ENCODE measurements at places on chromosomes 16 and 17. TPM values are rescaled to one million over a fixed set of nuclear protein-coding genes. Genes with fewer than 3 reads are reported as not detected.

Gene TMIGD1
- not detected for total RNA-seq

GRCh38 chr16:78487471-78487870, 388.0 kb downstream of the WWOX start:
- H3K36me3 ChIP-seq, result no peaks in the 10 kb centered on the region
- DNase-seq, result no peak

GRCh38 chr16:78782572-78782971, 683.1 kb downstream of the WWOX start:
- DNase-seq, result no peak
- H3K27ac ChIP-seq, result no peak overlapping the region
- H3K27me3 ChIP-seq, result no peaks in the 10 kb centered on the region
- H3K4me3 ChIP-seq, result no peak overlapping the region

DNA sequence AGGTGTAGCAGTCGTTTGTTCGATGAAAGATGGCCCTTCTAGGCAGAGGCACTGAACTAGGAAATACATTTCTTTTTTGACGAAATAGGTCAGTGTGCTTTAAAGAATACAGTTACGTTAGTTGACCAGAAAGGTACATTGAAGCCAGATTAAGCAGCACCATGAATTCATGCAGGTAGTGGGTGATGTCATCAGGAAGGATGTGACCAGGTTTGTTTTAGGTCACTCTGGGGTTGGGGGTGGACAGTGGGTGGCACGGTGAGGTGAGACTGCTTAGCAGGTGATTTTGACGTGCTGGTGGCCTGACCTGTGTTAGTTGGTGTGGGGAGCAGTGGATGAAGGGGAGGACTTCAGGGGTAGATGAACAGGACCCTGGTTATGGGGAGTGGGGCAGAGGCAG, 3.6 kb downstream of the INO80E start:
- H3K36me3 ChIP-seq, result peaks cover 2% of the 10 kb centered on the region
- H3K27me3 ChIP-seq, result no peaks in the 10 kb centered on the region
- H3K27ac ChIP-seq, result no peak overlapping the region
- no peak overlapping the region for H3K4me3 ChIP-seq

- H3K36me3 ChIP-seq, result no peaks in the 10 kb centered on the region
- no peak for DNase-seq
- no peak overlapping the region for H3K4me3 ChIP-seq
- H3K4me1 ChIP-seq, result no peaks in the 10 kb centered on the region
- H3K27ac ChIP-seq, result no peak overlapping the region
- H3K27me3 ChIP-seq, result no peaks in the 10 kb centered on the region
Measured at GRCh38 chr16:55147396-55147795, 176.6 kb upstream of the IRX6 start.

DNA sequence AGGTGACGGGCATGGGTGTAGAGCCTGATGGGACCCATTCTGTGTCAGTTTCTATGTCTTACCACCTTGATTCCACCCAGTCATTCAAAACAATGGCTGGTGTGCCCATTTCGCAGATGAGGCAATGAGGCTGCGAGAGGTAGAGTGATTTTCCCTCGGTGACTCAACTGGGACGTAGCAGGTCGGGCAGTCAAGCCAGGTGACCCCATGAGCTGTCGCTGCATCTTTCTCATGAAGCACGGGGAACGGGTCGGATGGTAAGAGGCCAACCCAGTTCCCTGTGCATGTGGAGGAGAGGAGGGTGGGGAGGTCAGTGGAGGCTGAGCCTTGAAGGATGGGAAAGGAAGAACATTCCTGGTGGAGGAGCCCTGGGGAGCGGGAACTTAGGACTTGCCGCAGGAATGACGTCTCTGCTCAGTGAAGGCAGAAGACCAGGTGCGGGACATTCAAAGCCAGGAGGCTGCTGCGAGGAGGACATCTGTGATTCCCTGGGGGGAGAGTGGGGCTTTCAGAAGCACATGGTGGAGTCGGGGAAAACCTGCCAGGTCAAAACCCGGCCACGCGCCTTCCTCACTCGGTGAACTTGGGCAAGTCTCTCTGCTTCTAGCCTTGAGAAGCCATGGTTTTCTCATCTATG, 1.1 kb downstream of the IL21R start:
- H3K4me1 ChIP-seq, result no peaks in the 10 kb centered on the region
- no peaks in the 10 kb centered on the region for H3K27me3 ChIP-seq
- H3K4me3 ChIP-seq, result no peak overlapping the region
- no peaks in the 10 kb centered on the region for H3K36me3 ChIP-seq
- H3K27ac ChIP-seq, result no peak overlapping the region
- DNase-seq, result no peak

DNA sequence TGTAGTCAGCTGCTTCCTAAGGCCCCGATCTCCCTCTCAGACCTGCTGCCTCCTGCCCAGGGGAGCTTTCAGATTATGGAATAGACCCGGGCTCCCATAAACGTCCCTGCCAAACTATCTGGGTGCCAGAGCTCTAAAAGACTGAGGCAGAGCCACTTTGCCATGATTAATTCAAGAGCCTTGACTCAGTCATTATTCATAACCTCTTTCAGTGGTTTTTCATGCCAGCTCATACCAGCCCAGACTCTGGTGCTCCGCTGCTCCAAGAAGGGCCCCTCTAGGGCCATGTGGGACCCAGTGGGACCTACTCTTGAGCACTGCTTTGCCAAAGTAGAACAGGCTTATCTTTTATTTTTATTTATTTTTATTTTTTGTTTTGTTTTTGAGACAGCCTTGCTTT, 23.9 kb downstream of the DNAI2 start:
- peak overlapping the region; percentile 76 for H3K27ac ChIP-seq
- H3K36me3 ChIP-seq, result no peaks in the 10 kb centered on the region
- H3K27me3 ChIP-seq, result no peaks in the 10 kb centered on the region
- no peak overlapping the region for H3K4me3 ChIP-seq

Measured in thyroid gland (tissue), 4 donors.